ENCODE measurements at places on chromosomes 13 and 19.

- no peak for DNase-seq
Observed at GRCh38 chr19:845707-846521, 5.1 kb downstream of the PRTN3 start.

DNA sequence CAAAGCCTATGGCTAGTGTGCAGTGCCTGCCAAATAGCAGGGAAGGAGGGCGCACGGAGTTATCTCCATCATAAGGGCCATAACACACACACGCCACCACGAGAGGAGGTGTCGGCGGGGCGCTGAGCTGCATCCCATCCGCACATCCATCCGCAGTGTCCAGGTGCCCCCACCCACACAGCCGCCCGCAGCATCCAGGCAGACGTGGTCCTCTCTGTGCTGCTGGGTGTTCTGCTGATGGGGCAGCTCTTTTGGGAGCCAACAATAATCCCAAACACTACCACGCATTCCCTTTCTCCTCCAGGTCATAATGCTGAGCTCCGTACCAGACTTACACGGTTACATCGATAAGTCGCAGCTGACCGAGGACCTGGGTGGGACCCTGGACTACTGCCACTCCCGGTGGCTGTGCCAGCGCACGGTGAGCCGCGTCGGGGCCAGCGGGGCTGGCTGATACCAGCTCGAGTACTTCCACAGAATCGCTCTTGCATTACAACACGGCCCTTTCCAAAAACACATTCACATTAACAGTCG is 41.5 kb upstream of the F7 start:
- no peak for DNase-seq

- DNase-seq: no peak
Observed at GRCh38 chr13:50208826-50209335, 193.6 kb downstream of the KCNRG start.

DNA sequence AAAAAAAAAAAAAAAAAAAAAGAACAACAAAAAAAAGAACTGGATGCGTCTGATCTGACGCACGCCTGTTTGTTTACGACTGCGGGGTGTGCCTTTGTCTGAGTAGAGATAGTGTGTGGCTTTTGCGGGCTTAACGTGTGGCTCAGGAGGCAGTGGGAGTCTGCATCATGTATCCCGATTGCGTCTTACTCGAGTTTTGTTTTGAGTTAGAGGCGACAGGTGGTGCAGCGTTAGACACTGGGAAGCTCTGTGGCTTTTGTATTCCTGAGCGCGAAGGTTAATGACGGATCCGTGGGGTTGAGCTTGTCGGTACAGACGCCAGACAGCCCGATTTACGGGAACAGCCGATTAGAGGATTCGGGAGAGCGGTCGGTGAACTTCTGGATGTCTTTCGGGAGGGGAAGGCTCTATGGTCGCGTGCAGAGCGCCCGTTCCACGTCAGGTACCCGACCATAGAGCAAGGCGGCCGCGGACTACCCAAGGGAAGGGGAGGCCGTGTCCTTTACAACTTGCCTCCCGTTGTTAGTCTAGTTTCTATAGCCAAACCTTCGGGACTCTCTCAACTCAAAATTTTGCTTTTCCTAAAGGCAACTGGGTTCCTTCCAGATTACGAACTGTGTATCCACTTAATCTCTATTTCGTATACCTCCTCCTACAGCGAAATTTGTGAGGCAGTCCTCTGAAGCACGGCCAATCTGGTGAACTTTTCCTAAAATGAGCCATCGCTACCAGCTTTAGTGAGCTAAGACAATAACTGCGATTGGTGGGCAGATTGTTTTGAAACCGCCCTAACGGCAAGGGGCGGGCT is 926 bp upstream of the HNRNPUL1 start:
- peak; percentile 69 for DNase-seq

GRCh38 chr13:113364901-113365582 is 1.1 kb upstream of the GRTP1 start:
- peak; percentile 36 for DNase-seq

DNA sequence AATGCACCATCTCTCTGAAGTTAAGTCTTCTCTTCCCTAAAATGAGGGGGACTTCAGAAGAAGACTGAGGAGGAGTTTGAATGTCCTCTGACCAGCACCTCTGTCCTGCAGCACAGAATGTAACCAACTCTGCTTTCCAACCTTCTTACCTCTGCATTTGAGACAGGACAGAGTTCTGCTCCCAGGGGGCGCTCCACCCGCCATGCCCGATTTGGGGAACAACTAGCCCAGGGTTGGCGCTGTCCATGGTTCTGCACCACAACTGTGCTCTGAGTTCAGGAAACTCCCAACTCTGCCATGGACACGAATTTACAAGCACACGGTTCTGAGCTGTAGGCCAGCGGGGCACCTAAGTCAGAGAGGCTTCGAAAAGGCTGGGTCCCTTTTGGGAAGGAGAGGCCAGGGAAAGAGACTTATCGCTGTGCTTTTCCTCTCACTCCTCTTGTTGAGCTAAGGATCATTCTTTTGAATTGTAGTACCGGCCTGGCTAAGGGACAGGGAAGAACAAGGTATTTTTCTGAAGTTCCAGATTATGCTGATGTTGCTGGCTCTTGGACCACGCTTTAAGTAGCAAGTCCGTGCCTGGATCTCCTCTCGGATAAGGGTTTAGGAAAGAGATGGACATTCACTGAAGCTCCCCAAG is 22.2 kb downstream of the SIGLEC5 start:
- peak; percentile 80 for DNase-seq

- no peak for DNase-seq
Observed at GRCh38 chr13:43915451-43915850, 35.7 kb downstream of the LACC1 start.

DNA sequence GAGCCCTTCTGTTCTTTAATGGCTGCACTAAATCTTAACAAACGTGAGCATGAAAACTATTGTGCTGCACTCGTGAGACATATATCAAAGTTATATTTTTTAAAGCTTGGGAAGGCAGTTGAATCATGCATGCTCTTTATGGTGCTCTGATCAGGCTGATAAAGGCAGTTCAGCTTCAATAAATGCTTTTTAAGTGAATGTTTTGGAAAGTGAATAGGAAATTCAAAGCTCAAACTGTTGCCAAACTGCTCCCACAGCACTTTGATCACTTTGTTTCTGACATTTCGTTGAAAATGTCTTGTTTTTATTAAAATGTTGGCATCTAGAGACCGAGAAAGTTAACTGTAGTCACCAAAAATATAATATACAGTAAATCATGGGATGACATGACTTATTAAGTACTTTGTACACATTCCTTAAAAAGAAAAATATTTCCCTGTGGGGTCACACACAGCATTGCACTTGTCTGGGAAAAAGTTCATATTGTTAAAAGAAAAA is 625.7 kb upstream of the PCDH9 start:
- DNase-seq: no peak

GRCh38 chr13:32616883-32617511 is 30.7 kb downstream of the PDS5B start:
- no peak for DNase-seq

DNA sequence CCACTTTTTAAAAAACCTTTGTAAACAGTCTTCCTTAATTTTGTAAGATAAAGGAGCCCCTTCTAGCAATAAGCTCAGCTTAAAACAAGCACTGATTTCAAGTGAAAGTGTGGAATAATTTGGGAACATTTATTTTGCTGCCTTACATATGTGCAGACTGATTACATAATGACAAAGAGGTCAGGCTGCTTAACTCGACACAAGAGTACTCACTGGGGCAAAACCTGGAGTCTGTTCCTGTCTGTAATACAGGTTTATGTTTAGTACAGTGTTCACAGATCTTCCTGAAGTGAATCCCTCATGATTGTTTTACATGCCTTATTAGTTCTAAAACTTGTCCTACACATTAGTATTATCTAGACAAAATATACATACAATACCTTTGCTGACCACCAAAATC is 609.8 kb downstream of the LMO7 start:
- no peak for DNase-seq

Measured in liver (tissue), 10 donors.